ENCODE measurements at places on chromosomes 5 and 9. TPM values are rescaled to one million over a fixed set of nuclear protein-coding genes. Genes with fewer than 3 reads are reported as not detected.

SHISAL2B gene
- total RNA-seq: not detected

EGFLAM gene
- total RNA-seq: 3.5 TPM

GHR gene
- total RNA-seq: 0.63 TPM

MGAT1 gene
- 88.5 TPM for total RNA-seq

RNF183 gene
- total RNA-seq: not detected

FRMD3 gene
- total RNA-seq: 5.2 TPM

LHFPL2 gene
- 33.1 TPM for total RNA-seq

TARS1 gene
- total RNA-seq: 320 TPM

ANKRD34B gene
- total RNA-seq: 1.5 TPM

CSF1R gene
- 0.41 TPM for total RNA-seq

CARD9 gene
- 2.0 TPM for total RNA-seq

MZB1 gene
- total RNA-seq: not detected

LCN15 gene
- not detected for total RNA-seq

SPATA31E1 gene
- not detected for total RNA-seq

DOCK8 gene
- 3.8 TPM for total RNA-seq

SH3TC2 gene
- 7.9 TPM for total RNA-seq

OR2V1 gene
- not detected for total RNA-seq

IL3 gene
- total RNA-seq: not detected

IFNK gene
- total RNA-seq: not detected

AMBP gene
- total RNA-seq: not detected

PCDHB4 gene
- 0.48 TPM for total RNA-seq

C9orf50 gene
- total RNA-seq: not detected

REEP2 gene
- total RNA-seq: 40.2 TPM

FOXD4L3 gene
- total RNA-seq: not detected

C9orf43 gene
- total RNA-seq: 1.4 TPM

TMEM252 gene
- total RNA-seq: not detected

INSL4 gene
- not detected for total RNA-seq

PLPP7 gene
- 2.6 TPM for total RNA-seq

FGF1 gene
- total RNA-seq: 12.1 TPM

LRRC19 gene
- not detected for total RNA-seq

NR2F1 gene
- total RNA-seq: 12.8 TPM

TRAPPC13 gene
- total RNA-seq: 19.0 TPM

PLPP1 gene
- total RNA-seq: 26.6 TPM

TOR4A gene
- 33.5 TPM for total RNA-seq

TENT4A gene
- 12.0 TPM for total RNA-seq

CAMK4 gene
- total RNA-seq: 0.75 TPM

IL33 gene
- total RNA-seq: 0.68 TPM

PRSS3 gene
- 5.1 TPM for total RNA-seq

HK3 gene
- not detected for total RNA-seq
